ENCODE measurements at places on chromosomes 5 and 9.

DNA sequence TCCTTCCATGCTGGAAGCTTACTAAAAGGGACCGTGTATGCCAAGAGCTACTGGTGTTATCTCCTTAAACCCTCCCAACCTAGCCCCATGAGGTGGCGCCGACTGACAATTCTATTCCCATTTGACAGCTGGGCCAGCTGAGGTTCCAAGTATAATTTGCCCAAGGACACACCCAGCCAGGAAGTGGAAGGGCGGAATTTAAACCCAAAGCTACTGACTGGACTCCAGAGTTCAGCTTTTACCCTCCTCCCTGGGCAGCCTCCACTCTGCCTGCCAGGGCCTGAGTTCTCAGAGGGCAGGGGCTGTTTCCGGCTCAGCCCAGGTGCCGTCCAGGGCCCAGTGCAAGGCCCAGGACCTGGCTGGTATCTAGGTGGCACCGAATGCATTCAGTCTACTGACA, 71.8 kb downstream of the C9orf50 start:
- no peak for DNase-seq

GRCh38 chr9:127316586-127317323, 52.2 kb downstream of the GARNL3 start:
- DNase-seq: peak; percentile 3

DNA sequence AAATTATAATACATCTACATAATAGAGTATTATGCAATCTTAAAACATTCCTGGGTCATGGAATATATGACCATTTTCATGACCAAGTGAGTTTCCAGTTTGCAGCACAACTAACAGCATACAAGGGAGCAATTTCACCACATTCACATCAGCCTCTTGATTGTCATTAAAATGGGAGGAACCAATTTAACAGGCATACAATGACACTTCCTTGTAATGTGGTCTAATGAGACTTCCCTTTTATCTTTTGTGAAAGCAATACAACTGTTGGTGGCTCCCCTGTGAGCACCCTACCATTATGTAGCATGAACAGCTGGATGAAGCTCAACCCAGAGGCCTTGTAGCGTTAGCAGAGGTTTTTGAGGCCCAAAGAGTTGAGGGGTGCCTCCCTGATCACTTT, 13.6 kb upstream of the TMOD1 start:
- DNase-seq: no peak

DNA sequence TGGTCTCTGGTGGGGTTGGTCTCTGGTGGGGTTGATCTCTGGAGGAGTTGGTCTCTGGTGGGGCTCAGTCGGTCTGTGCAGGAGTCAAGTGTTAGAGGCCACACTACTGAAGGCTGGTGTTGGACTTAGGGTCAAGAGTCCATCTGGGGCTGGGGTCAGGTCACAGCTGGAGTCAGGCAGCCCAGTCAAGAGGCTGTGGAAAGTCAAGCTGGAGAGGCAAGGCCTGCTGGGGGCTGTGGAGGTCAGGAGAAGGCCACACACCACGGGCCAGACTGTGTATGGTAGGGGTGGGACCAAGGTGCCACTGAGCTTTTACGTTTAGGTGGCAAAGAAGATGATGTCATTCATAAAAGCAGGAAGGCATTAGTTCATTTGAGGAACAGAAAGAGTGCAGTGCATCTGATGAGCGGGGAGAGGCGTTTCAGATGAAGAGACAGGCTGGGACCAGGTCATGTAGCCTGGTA, 16.7 kb upstream of the CD74 start:
- no peak for DNase-seq

DNA sequence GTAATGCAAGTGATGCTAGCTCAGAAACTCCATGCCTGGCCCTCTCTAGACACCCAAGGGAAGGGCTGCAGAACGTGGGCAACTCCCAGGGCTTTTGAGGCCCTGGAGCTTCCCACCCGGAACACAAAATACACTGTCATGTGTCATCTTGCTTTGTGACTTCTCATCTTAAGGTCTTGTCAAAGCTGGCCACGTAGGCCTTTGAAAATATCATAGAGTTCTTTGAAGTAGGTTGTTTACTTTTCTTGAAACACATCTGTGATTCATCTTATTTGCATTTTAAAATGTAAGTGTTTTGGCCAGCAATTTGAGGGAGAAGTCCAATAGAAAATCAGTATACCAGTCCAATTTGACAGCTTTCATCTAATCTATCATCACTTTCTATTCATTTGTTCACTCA, 40.2 kb upstream of the PALM2AKAP2 start:
- no peak for DNase-seq

GRCh38 chr5:15014809-15015208, 143.2 kb upstream of the ANKH start:
- peak; percentile 69 for DNase-seq

DNA sequence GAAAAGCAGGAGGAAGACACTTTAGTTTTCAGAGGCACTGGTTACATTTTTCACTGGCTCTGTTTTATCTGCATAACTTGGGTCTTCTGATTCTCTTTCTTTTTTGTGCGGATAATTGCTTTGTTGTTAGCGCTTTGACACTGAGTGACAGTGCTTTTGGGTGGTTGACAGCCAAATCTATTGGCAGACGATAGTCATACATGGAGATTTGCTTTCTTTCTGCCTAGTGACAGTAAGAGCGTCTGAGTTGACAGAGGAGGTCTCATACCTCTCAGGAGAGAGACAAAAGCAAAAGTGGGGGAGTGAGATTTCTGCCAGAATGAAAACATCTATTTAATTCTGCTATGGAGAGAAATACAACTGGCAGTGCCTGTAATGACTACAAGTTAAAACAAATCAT, 2278.0 kb upstream of the WWC1 start:
- no peak for DNase-seq

- DNase-seq: no peak
Observed at GRCh38 chr5:112179290-112179689, 239.8 kb downstream of the EPB41L4A start.

GRCh38 chr5:109701252-109701651, 11.5 kb downstream of the MAN2A1 start:
- DNase-seq: peak; percentile 59

DNA sequence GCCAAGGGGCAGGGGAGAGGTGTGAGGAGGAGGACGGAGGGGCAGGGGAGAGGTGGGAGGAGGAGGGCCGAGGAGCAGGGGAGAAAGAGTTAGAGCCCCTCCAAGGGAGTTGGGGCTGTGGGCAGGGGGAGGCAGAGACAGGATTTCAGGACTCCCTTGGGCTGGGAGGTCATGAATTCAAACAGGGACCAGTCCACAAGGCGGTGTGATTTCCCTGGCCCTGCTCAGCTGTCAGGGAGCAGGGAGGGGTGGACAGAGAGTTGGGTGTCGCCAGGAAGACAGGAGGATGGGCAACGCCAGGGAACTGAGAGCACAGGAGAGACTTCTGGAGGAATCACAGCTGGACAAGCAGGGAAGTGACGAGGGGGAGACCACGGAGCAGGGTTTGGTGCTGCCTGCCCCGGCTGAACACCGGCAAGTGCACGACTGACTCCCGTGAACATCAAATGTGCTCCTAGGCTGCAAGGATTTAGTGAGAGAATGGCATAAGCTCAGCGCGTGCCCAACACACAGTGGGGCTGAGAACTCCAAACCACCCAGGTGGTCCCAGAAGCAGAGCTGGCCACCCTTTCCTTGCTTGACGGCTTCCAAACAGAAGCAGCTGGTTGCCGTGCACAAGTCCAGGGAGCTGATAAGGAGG, 17.8 kb upstream of the OLFM1 start:
- DNase-seq: no peak

Measured in kidney tubule cell (primary cell).